ENCODE measurements at places on chromosomes 4 and X.
A peak's percentile ranks its signal among the peaks of the same experiment; 100 is the strongest.

DNA sequence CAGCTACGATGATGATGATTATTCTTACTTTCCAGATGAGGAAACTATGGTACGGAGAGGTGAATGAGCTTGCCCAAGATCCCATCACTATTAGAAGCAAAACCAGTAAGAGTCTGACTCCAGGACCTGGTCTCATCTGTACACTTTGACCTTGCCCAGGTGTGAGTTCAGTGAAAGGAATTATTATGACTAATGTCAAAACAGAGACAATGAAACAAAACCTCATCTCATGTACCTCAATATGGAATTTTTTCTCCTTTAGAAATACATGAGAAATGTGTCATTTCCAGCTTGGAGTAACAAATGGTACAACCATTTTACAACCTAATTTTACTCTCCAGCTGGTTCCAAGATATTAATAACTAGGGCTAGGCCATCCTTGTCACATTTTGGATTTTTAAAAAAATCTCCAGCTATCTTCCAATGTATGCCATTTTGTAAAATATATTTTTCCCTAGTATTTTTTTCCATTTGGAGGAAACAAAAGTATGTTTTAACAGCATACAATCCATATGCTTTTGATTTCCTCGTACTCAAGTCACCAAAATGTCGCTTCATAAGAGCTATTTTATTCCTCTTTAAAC is 213.8 kb downstream of the PTTG2 start:
- no peak for DNase-seq

DNA sequence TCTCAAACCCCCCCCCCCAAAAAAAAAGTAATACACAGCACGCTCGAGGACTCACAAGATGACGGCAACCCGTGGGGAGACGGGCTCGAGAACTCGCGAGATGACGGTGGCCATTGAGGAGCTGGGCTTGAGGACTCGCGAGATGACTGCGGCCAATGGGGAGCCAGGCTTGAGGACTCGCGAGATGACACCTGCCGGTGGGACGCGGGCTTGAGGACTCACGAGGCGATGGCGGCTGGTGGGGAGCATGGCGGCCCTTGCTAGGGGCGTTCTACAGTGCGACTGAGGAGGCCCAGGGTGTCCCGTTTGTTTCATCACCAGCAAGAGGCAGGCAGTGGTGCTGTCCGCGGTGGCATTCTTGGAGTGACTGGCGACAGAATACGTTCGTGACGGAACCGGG is 172.4 kb upstream of the MAGEB16 start:
- DNase-seq: no peak

GRCh38 chrX:103817502-103817901 is 14.6 kb downstream of the RAB9B start:
- no peak for DNase-seq

GRCh38 chrX:132983496-132983895 is 25.1 kb upstream of the HS6ST2 start:
- no peak for DNase-seq

DNA sequence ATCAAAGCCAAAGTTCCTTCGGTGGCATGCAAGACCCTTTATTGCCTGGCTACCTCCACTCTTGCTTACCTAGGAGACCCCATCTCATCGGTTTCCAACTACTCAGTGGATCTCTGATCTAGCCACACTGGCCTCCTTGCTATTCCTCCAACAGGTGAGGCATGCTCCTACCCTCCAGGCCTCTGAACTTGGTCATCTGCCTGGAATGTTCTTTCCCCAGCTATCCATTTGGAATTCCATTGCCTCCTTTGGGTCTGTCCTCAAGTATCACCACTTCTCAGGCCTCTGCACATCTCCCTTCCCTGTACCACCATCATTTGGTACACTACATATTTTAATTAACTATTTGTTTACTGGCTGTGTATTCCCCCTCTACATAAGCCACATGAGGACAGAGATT is 11.2 kb downstream of the LGI2 start:
- DNase-seq: no peak

DNA sequence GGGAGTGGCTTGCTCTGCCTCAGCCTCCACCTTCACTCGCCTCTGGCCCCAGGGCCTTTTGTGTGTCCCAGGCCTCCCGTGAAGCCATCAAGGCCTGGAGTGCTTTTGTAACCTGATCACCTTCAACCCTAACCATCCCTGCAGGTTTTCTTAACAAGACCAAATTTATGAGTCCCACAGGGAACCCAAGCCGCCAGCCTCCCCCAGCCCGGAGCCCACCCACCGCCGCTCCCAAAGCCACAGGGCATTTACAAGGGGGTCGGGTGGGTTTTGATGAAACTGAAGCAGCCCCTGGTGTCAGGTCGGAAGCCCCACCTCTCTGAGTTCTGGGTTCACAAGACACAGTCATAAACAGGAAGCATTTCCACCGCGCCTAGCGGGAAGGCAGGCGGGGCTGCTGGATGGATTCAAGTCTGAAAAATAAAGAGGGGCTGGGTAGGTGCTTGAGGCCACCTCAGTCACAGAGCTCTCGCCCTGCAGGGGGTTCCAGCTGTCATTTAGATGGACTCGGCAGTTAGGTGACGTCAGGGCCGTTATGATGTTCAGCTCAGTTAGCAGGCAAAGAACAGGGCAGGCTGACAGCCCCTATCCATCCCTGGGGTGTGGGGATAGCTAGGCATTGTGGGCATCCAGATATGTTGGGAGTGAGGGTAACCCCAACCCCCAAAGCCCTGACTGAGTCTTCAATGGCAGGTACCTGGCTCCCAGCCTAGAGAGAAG is 128.5 kb downstream of the BCOR start:
- peak; percentile 1 for DNase-seq

DNA sequence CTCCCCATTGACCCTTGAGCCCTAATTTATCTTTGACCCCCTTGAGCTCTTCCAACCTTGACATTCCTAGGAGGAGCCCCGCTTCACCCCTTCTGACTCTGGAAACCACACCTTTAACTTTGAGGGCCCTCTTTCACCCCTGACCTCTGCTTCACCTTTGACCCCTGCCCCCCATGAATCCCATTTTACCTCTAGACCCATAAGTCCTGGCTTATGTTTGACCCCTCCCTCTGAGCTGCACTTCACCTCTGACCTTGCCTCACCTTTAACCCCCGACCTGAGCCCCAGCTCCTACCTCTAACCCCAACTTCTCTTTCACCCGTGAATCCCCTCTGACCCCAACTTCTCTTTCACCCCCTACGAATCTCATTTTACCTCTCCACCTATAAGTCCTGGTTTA is 169.7 kb downstream of the THOC2 start:
- DNase-seq: no peak

GRCh38 chr4:68148800-68149685 is 19.4 kb upstream of the TMPRSS11F start:
- DNase-seq: no peak

All from stimulated activated CD8-positive, alpha-beta memory T cell treated with anti-CD3 and anti-CD28 coated beads, Interleukin-2, amount 100 ng/mL, for 1 hour (primary cell).